Ovary (tissue), 10 donors: ENCODE measurements at places on chromosomes 5 and 9. TPM values are rescaled to one million over a fixed set of nuclear protein-coding genes. Genes with fewer than 3 reads are reported as not detected.

DNA sequence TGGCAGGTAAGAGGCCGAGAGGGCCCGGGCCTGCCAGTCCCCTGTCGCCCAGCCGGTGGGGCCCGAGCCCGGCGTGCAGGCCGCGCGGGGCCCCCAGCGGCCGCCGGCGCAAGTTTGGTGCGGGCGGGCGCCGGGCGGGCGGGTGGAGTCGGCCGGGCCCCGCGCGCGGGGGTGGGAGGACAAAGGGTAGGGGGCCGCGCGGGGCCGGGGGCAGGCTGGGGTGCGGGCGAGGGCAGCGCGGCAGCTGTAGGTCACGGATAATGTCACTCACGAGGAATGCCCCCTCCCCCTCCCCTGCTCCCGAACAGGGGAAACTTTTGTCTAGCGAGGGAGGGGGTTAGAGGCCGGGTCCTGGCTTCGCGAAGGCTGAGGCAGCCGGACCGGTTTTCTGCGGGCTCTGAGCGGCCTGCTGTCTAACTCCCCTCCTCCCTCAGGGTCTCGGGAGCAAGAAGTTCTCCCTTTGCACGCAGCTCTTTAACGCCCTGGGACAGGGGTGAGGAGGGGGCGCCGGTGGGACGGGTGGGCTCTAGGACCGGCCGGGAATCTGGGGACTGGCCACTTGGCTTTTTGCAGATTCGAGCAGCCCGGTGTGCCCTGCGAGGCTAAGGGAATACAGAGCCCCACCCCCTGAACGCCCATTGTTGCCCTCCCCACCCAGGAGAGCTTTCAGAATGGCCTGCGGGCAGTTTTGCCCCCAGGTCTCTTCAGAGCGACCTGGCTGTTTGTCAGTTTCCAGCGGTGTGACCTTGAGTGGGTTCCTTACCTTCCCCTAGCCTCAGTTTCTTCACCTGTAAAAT, 21.3 kb upstream of the NDST1 start:
- peak; percentile 68 for DNase-seq

- DNase-seq: no peak
Measured at GRCh38 chr5:50822761-50823160, 156.3 kb downstream of the PARP8 start.

STX17 gene
- 33.9 TPM for total RNA-seq

OSTF1 gene
- 24.3 TPM for total RNA-seq

SYK gene
- 12.0 TPM for total RNA-seq

- DNase-seq: no peak
Measured at GRCh38 chr9:100601216-100601615, 23.3 kb downstream of the CAVIN4 start.

DNA sequence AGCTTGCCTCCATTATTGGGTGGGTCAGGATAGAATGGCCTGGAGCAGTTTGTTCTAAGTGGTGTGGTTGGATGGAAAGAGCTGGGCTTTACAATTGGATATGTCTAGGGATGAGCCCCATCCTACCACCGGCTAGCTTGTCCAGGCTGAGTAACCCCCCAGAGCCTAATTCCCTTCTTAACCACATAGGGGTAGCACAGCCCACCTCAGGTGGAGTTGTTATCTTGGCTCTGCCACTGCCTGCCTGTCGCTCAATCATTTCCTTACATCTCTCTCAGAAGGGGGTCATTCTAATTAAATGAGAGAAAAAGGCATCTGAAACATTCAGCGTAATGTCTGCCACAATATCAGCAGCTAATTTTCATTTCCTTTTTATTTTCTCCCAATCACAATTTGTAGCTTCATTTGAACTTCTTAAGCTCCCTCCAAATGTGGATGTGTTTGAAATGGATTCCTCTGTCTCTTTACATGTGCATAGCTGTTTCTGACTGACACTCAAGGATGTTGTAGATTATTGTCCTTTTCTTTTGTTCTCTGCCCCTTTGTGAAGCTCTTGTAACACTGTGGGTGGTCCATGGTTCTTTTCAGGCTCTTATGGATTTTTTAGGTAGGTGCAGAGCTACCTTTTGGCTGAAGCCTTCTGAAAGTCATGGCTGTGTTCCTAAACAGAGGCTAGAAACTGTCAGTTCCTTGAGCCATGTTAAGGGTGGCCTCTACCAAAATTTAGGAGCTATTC, 383.1 kb upstream of the KLF4 start:
- no peak for DNase-seq

DNA sequence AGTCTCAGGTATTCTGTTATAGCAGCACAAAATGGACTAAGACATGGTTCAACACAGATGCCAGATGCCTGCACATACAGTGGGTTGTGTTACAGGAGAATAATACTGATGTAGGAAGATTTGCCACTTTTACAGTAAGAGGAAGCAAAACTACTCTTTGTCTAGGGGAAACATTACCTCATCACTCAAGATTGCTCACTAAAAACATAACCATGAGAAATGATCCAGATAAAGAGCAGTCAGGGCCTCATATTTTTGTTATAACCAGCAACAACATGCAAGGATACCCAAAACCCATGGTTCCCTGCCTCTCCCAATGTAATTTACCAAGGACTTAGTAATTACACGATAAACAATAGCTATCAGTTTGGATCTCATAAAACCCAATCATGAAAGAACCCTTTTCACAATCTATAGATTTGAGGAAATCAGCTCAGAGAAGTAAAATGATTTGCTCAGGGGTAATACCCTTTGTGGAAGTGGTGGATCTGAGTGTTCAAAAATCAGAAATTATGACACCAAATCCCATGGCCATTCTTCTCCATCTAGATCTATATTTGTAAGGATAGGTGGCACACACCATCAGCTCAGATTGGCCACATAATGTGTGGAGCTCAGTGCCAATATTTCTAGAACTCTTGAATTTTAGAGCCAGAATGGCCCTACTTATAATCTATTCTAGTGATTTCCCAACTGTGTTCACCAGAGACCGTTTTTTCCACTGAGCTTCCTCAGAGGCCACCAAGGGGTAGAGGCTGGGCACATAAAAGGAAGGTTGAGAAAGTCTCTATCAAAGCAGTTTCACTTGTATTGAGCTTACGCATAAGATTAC, 27.8 kb downstream of the DPYSL3 start:
- DNase-seq: no peak

- no peak for DNase-seq
Measured at GRCh38 chr9:86955561-86955960, 8.3 kb upstream of the GAS1 start.

- peak; percentile 86 for DNase-seq
Measured at GRCh38 chr9:113150670-113151611, at the start of gene SLC31A2. SLC31A2 (plus strand) TSS chr9:113151007; CDS start chr9:113151075, 68 bp downstream.

DNA sequence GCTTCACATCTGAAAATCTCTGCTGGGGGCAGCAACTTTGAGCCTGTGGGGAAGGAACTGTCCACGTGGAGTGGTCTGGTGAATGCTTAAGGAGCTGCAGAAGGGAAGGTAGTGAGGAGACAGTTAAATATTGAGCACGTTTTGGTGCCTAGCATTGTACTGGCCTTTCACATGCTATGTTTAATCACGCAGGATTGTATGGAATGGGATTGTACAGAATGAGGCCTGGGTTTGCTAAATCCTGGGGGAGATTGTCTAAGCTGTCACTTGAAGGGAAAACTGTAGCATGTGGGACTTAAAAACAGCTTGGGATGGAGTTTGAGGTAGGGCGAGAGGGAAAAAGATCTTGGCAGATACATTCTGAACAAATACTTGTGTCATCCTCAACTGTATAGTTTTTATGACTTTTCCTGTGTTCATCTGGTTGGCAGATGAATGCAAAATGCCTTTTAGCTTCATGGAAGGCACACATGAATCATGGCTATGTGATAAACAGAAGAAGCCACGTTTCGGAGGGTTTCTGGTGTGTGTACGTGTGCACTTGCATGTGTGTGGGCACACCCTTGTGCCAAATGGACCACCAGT, 106.6 kb downstream of the TMC1 start:
- DNase-seq: no peak

GRCh38 chr9:97979788-97980478, 3.2 kb upstream of the ANP32B start:
- DNase-seq: no peak

OR1J2 gene
- total RNA-seq: not detected

GRCh38 chr5:141234109-141234667, 11.0 kb upstream of the PCDHB15 start:
- DNase-seq: no peak

ITK gene
- 2.1 TPM for total RNA-seq

- DNase-seq: no peak
Measured at GRCh38 chr5:57979671-57980070, 480.2 kb downstream of the PLK2 start.

DNA sequence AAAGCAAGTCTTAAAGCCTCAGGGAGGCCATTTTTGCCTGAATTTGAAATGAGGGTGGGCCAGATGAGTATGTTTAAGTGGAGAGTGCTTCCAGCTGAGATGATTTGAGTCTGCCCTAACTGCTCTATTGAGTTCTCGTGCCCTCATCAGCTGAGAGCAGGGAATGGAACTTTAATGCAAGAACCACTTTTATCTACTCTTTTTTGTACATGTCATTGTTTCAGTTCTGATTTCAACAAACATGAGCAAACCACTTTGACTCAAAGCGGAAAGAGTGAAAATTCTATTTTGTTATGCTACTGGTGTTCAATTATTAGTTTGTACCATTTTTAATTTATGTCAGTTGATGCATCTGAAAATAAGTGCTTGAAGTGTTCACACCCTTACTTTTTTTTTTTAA, 35.8 kb downstream of the DCAF10 start:
- DNase-seq: no peak

TAF1L gene
- 0.05 TPM for total RNA-seq

DNA sequence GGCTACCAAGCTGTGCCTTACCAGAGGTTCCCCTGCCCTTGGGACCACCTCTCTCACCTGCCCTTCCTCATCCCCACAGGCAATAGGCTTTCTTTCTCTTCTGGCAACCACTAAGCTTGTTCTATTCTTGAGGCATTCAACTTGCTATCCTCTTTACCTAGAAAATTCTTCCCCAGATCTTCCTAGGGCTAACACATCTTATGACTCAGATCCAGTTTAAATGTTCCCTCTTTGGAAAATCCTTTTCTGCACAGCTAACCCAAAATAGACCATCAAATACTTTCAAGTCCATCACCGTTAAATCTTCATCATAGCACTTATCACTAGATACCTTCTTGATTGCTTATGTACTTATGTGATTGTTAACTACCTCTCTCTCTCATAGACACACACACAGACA, 93.7 kb downstream of the ENC1 start:
- DNase-seq: no peak

- no peak for DNase-seq
Measured at GRCh38 chr5:11692636-11693035, 211.6 kb downstream of the CTNND2 start.
